ENCODE measurements at places on chromosomes 1 and 21.

- DNase-seq = no peak
Measured at GRCh38 chr1:117630423-117630998, 24.7 kb downstream of the TENT5C start.

- peak; percentile 84 for DNase-seq
Measured at GRCh38 chr1:156146020-156146768, 7.2 kb upstream of the SEMA4A start.

GRCh38 chr1:93353286-93353685 is 7.6 kb downstream of the DR1 start:
- DNase-seq = no peak

GRCh38 chr1:193040011-193040410 is 19.1 kb downstream of the UCHL5 start:
- no peak for DNase-seq

- DNase-seq = no peak
Measured at GRCh38 chr1:45679123-45679522, 7.2 kb downstream of the GPBP1L1 start.

- no peak for DNase-seq
Measured at GRCh38 chr21:44897326-44898010, 23.2 kb downstream of the ITGB2 start.

DNA sequence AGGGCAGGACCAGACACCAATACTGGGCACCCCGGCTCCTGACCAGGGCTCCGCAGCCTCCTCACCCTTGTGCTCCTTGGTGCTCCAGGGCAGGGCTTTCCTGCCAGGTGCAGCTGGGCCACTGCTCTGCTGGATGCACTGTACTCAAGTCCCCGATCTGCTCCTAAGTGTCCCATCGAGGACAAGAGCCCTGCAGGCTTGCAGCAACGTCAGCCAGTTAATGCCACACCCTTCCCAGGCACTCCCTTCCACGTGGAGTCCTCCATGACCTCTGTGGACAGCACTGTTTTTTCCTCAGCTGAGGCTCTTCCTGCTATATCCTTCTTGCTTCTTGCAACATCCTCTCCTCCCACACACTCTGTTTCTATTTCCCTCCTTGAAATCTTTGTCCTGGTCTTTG is 94.0 kb upstream of the NGF start:
- DNase-seq = no peak

- DNase-seq = no peak
Measured at GRCh38 chr1:173507205-173507846, 30.2 kb downstream of the PRDX6 start.

DNA sequence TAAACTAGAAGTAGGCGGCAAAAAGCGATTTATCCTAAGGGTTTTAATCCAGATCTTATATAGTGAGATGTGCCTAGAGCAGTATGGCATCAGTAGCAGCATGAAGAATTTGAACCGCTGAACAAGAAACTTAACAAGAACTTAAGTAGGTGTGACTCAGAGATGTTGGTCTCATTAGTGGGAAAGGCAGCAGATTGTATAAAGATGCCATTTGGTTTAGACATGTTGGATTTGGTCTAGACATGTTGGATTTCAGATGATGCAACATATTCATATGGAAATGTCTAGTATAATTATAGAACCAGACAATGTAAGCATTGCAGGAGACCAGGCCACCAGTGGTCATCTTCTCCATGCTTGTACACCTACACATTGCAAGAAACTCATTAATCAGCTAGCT is 42.1 kb upstream of the ZP4 start:
- DNase-seq = no peak

DNA sequence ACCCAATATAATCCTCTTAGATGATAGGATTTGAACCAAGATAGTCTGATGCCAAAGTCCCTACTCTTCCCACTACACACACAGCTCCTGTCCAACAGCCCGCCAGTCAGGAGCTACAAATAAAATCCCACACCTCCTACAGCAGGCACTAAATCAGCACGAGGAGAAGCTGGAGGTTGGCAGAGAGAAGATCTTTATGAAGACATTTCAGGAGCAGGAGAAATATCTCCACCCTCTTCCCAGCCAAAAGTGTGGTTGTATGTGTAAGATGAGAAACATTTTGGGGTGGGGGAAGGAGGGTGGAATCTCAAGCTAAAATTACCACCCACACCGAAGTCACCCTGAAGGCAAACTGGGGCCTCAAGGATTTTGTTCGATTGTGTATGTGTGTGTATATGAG is 54.5 kb downstream of the PLXNA2 start:
- DNase-seq = no peak

- no peak for DNase-seq
Measured at GRCh38 chr1:151156515-151156819, at the start of gene TNFAIP8L2. TNFAIP8L2 (plus strand) TSS chr1:151156649; CDS start chr1:151158698, 2,049 bp downstream.

DNA sequence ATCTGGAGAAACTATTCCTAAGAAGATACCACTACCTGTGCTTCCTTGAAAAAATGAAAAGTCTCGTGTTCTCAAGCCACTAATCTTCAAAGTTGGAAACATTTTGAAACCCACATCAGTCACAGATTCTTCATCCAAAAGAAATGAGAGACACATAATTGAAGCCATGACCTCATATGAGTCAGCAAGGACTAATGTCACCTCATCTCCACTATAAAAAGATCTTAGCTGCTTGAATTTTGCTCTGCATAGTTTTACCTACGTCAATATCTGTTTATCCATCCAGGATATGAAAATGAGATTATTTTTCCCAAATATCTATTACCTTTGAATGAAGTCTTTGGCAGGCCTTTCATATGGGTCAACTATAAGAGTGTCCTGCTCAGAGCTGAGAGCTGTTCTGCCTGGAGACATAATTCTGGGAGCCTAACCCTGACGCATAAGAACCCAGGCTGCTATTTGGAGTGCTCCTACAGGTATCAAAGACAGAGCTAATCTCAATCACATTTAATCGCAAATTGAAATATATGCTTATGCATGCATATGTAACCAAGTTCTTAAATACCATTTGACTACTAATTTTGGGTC is 312.5 kb upstream of the PKN2 start:
- no peak for DNase-seq

- DNase-seq = peak; percentile 21
Measured at GRCh38 chr21:45408271-45408791, 3.4 kb downstream of the COL18A1 start.
